ENCODE measurements at places on chromosomes 7 and 10. TPM values are rescaled to one million over a fixed set of nuclear protein-coding genes. Genes with fewer than 3 reads are reported as not detected.

Gene ITPRID1
- not detected for total RNA-seq

Gene KLLN
- total RNA-seq = 0.96 TPM

Gene GRB10
- 33.9 TPM for total RNA-seq

Gene HMX2
- total RNA-seq = 0.21 TPM

Gene HOXA10
- not detected for total RNA-seq

- no peak for DNase-seq
Observed at GRCh38 chr7:114917211-114917839, 4.6 kb upstream of the MDFIC start.

DNA sequence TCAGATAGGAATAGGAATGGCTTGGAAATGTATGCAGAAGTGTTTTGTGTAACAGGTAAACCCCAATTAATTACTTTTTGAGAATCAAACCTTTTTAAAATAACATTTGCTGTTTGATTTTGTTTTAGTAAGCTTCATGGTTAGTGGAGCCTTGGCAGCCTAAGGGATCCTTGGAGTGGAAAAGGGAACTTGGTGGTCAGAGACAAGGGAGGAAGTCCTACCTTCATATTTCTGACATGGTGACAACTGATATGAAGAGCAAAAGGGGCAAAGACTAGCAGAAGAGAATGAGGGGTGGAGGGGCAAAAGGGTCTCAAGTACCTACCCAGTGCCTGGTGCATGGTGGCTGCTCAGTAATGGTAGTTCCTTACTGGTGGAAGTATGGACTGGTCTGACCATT is 32.3 kb downstream of the AHCYL2 start:
- no peak for DNase-seq

All from neural progenitor cell (in vitro differentiated cells).